Stimulated activated CD8-positive, alpha-beta memory T cell treated with anti-CD3 and anti-CD28 coated beads, Interleukin-2, amount 100 ng/mL, for 1 hour (primary cell): ENCODE measurements at places on chromosomes 5 and 9.

- no peak for DNase-seq
These were observed 131.2 kb upstream of the HMHB1 start for GRCh38 chr5:143680672-143681259.

DNA sequence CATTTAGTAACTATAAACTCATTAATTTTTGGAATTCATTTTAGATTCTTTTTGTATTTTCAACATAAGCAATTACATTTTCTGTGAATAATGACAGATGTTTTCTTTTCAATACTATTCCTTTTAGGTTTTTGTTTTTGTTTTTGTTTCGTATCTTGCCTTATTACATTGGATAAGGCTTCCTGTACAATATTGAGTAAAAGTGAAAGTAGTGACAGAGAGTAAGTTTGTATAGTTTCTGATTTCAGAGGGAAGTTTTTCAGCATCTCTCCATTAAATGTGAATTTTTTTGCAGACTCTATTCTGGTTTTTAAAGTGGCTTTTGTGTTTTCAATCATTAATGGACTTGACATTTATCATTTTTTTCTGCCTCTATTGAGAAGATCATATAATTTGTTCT, 12.8 kb upstream of the CAMK4 start:
- no peak for DNase-seq

DNA sequence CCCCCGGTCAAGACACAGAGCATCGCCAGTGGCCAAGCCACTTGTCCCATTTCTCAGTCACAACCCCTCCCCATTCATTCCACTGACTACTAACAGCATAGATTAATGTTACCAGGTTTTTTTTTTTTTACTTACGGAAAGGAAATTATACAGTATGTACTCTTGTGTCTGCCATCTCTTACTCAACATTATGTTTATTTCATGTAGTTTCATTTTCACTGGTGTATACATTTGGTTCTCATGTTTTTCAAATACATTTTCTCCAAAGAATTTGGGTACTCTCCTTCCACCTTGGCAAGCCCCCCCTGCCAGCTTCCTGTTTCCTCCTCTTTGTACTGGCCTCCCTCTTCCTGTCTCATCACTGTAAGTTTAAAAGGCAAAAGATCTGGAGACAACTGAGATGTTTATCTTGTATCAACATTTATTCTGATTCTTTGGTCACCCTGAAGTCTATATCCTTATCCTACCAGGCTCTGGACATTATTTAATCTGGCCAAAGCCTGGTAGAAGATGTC, 207.3 kb downstream of the SAXO1 start:
- no peak for DNase-seq

DNA sequence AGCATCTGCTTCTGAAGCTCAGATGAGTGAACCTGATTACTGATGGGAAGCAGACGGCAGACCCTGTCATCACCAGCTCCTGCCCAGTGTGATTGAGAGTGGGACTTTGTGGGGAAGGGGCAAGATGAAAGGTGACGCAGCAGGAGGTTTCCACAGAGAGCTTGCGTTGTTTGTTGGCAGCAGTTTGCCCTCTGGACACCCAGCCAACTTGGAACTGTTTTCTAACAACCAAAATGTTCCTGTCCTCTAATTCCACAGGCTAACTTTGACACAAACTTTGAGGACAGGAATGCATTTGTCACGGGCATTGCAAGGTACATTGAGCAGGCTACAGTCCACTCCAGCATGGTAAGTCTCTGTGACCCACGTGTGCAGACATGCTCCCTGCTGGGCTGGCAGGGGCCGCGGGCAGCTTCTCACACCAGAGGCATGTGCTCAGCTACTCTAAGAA, 20.9 kb downstream of the CYFIP2 start:
- DNase-seq = no peak

DNA sequence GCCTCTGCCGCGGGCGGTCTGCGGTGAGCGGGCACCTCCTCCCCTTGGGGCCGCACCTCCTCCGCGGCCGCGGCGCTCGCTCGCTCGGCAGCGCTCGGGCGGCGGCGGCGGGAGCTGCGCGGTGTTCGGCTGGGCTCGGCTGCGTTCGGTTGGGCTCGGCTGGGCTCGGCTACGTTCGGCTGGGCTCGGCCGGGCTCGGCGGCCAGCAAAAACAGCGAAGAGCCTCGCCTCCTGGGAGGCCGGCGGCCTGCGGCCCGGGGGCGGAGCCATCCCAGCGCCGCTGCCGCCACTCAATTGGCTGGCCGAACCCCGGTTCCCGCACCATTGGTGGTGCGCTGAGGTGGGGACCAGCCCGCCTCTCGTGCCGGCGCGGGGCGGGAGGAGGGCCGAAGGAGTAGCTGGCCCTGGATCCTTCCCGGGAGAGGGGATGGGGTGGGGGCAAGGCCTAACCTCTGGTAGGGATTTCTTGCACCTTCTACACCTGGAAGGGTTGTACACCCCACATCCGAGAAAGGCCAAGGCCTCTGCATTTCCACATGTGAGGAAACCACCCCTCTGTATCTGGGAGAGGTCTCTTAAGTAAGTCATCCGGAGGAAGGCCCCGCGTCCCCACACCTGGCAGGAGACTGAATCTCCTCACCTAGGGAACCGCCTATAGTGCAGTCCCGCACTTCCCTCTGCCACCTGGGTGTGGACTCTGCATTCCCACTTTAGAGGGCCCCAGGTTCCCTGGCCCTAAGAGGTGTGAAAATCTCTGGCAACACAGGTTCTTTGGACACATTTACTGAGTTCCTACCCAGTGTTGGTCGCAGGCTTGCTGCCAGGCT, at the start of gene ENHO:
ENHO (minus strand) TSS at position 20 of the 827 bp plus-strand sequence. CDS start 1,295 bp downstream, outside the sequence.
- DNase-seq = peak; percentile 81

DNA sequence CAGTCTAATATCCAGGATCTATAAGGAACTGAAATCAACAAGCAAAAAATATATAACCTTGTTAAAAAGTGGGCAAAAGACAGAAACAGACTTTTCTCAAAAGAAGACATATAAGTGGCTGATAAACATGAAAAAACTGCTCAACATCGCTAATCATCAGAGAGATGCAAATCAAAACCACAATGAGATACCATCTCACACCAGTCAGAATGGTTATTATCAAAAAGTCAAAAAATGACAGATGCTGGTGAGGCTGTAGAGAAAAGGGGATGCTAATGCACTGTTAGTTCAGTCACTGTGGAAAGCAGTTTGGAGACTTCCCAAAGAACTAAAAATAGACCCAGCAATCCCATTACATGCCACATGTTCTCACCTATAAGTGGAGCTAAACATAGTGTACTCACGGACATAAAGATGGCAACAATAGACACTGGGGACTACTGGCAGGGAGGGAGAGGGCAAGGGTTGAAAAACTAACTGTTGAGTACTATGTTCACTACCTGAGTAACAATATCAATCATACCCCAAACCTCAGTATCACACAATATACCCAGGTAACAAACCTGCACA, 11.7 kb upstream of the TSSK1B start:
- no peak for DNase-seq

DNA sequence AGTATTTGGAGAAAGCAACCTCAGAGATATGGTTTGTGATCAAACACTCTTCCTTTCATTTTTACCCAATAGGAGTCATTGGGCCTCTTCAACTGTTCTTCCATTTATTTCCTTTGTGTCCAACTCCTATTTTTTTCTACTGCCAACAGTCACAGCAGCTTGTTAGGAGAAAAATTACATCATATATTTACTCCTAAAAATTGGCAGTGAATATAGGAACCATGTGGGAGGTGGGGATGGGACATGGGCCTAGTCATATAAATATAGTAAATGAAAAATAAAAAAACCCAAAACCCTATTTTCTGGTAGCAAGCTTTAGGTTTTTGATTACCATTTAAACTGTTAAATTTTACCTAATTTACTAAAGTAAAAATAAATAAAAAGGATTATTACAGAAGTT, 134.9 kb upstream of the MPDZ start:
- DNase-seq = no peak

DNA sequence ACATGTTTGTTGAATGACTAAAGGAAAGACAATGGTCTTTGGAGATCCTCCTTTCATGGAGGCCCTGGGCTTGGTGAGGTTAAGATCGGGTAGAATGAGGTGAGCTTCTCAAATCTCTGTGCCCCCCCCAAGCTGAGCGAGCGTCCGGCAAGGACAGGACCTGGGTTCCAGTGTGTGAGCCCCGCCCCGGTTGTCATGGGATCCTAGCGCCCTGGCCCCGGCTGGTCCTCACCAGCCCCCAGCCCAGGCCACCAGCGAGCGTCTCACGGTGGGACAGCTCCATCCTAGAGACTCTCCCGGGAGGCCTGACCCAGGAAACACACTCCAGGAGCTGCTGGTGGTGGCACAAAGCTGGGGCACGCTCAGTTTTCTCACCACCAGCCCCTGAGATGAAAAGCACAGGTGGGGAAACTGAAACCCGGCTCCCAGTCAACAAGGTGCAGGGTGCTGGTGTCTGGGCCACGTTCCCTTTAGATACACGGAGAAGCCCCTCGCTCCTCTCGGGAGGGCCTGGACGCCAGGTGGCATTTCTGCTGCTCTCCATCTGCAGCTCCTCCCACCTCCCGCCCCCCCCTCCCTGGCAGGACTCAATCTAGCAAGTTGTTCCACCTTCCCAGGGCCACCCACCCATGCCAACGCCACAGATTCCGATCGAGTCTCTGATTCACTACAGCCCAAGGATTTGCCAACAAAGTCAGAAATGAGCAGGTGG, 131.3 kb upstream of the PPP1R26 start:
- DNase-seq = no peak

DNA sequence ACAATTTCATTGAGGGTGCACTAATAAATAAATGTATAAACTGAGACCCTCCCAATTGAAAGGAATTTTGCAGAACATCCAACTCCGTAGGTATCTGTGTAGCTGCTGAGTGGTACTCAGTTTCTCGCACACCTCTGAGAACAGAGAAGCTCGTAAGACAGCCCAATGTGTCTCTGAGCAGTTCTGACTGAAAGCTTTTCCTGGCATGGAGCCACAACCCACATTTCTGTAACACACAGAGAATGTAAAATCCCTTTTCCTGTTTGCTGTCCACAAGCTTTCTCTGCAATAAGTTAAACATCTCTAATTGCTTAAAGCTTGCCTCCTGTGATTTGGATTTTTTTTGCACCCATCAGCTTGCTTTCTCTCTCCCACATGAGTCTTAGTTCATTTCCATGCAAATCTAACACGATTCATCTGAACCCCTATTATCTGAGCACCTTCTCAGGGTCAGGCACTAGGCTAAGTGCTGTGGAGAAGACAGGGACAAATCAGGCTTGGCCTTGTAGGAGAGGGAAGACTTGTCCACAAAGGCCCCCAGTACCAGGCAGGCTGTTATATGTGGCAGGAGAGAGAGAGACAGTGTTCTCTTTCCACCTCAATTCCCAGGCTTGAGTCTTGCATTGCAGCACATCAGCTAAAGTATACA, 44.2 kb upstream of the COL15A1 start:
- no peak for DNase-seq

DNA sequence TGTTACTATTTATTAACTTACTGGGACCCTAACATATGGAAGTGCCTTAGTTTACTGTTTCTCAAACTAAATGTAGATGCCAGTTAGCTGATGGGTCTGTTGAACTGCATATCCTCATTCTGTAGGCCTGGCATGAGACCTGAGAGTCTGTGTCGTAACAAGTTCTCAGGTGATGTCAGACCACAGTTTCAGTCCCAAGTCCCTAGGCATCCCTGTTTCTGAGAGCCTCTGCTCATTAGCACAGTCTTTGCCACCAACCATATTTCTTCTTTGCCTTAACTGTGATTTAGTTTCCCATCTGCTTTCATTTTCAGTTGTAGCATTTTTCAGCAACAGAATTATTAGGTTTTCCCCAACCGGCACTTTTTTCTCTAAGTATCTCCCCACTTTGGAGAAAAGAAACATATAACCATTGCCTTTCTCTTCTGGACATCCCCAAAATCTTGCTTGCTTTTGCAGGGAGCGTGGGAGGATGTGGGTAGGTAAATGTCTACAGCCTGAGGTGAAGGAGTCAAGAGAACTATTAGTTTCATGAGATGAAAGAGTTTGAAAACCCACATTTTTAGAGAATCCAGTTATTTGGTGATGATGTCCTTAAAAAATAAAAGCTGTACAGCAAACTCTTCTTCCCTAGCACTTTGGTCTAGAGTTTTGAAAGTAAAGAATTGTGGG, 74.6 kb downstream of the NUDT12 start:
- DNase-seq = no peak
